DMS153 (cell line): ENCODE measurements at places on chromosomes 2 and 18.

GRCh38 chr2:54444503-54444902 is 11.6 kb upstream of the SPTBN1 start:
- no peak for DNase-seq

- DNase-seq, result no peak
These were observed 309.7 kb downstream of the GULP1 start for GRCh38 chr2:188601391-188601790.

DNA sequence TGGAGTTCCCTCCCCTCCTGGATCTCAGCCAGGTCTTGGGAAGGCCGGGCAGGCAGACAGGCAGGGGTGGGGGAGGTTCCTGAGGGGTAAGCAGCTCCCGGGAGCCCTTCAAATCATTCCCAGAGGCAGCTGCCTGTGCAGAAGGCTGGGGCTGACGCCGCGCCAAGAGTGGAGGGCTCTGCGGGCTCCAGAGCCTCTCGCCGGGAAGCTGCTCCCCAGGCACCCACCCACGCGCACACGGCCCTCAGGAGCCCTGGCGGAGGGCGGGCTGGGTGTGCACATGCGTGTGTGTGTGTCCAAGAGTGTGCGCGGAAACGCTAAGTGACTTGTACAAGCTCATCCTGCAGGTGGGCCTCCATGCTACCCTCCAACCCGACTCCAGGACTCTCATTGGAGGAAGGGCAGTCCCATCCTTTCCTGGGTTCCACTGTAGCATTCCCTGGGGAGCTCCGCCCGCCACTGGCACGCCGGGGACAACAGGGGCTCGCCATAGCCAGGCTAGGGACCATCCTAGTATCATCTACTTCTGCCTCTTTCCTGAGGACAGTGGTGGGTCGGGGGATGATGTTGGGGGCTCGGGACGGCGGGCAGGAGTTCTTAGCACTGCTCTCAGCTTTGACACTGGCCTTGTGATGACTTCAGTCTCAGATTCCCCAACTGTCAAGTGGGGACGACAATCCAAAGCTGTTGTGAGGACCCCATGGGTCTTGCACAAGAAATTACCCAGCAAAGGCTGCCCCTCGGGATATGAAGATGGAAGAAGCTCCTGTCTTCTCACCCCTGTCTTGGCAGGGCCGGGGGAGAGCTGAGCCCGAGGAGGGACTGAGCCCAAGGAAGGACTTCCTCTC is 50.3 kb downstream of the INHBB start:
- peak; percentile 60 for DNase-seq

DNA sequence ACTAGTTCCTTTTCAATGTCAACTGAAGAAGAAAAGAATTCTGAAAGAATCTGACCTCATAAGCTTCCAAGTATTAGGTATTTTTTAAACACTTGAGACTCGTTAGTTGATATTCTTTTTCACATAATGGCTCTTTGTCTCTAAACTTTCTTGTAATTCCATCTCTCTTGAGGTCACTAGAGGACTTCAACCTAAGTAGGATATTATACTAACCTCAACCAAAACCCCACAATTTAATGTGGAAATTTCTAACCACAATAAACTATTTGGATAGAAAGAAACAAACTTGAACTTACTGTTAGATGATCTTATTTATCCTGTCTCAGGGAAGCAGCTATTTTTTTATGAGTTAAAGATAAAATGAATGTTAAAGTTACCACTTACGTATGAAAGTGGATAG is 206.9 kb upstream of the FSIP2 start:
- no peak for DNase-seq

DNA sequence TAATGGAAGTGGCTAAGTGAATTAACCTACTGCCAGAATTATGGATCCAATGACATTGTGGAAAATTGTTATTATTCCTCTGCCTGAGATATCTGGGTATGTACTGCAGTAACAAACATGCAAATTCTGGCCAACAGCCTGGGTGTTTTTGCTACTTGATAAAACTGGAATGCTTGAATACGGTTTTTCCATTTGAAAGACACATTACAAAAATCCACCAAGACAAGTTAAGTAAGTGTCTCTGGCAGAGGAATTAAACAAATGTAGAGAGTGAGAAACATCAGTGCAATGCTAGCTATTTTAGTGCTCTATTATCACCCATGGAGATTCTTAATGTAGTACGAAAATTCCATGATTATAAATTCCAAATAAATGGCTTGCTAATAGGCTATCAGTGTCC is 312.4 kb upstream of the MEIS1 start:
- no peak for DNase-seq

DNA sequence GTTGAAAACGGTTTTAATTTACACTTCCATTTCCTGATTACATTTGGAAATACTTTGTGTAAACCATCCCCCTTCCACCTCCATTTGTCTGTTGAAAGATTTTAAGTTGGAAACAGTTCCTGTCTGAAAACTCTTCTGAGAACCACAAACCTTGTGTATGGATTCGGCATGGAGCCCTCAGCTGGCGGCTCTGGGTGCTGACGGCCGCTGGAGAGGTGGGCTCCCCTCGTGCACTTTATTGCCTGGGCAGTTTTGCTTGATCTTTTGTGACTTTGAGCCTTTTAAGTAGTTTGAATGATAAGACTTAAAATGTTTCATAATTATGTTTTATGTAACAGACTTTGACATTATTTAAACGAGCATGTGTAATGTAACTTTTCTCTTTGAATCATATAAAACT is 11.1 kb downstream of the KLF11 start:
- DNase-seq, result no peak

- no peak for DNase-seq
These were observed 550.7 kb downstream of the THSD7B start for GRCh38 chr2:137316075-137316474.

DNA sequence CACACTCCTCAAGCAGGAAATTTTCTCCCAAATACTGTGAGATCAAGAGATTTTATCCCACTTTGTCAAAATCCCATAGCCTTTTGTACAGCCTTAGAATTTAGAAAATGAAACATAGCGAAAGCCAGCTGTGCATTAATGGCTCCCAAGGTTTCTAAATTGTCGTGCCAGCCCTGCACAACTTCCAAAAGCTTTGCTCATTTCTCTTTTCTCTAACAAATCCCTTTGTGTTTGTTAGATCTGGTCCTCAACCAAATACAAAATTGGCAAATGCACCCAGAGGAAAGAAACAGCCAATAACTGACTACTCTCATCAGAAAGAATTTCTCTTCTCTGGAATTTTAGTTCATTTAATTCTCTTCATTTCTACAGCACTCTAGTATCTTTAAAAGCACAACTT is 361.1 kb downstream of the INSIG2 start:
- no peak for DNase-seq

DNA sequence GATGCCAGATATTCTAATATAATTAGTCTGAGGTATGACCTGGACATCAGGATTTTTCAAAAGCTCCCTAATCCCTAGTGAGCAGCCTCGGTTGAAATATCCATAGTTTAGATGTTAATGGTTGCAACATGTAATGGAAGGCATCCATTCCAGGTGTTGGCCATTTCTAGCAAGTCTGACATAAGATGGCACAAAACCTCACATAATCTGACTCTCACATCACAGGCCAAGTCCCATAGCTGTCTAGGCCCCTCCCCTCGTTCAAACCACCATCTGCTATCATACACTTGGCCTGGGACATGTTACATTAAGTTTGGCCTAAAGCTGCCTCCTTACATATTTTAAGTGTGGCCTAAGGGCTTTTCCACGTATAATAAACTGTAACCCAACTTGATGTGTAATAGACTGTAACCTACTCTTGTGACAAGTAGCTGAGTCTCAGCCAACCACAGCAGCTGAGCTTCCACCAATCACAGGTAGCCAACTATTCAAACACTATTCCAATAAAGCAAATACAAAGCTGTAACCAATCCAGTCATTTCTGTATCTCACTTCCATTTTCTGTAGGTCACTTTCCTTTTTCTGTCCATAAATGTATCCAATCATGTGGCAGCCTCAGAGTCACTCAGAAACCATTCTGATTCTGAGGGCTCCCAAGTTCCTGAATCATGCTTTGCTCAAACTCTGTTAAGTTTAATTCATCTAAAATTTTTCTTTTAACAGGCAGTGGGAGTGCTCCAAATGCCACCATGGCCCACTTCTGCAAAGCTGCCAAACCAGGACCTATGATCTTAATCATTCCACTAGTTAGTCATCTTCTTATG is 59.4 kb downstream of the ADD2 start:
- no peak for DNase-seq

DNA sequence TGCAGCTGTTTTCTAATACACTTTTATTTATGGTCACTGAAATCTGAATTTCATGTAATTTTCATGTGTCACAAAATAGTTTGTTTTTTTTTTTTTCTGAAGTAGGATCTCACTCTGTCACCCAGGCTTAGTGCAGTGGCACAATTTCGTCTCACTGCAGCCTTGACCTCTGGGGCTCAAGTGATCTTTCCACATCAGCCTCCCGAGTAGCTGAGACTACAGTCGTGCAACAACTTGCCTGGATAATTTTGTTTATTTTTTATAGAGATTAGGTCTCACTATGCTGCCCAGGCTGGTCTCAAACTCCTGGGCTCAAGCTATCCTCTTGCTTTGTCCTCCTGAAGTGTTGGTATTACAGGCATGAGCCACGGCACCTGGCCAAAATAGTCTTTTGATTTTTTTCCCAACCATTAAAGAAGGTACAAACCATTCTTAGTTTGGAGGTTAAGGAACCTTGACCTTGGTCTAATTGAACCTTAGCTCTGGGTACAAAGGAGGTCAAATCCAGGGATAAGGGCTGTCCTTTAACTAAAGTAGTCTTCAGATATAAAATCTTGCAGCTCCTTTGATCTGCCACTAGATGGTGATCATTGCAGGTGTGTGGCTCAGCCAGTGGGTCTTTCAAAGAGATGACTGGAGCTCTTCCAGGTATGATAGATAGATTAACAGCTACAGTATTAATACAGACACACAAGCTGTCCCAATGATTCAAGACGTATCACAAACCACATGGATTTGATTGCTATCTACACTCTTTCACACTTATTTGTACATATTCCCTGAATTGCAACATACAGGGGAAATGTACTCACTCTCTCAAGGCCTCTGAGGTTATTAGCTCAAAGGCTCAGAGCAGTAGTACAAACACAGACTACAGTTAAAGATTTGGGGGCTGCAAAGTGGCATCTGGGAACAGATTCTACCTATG is 4.7 kb upstream of the KRCC1 start:
- peak; percentile 20 for DNase-seq

DNA sequence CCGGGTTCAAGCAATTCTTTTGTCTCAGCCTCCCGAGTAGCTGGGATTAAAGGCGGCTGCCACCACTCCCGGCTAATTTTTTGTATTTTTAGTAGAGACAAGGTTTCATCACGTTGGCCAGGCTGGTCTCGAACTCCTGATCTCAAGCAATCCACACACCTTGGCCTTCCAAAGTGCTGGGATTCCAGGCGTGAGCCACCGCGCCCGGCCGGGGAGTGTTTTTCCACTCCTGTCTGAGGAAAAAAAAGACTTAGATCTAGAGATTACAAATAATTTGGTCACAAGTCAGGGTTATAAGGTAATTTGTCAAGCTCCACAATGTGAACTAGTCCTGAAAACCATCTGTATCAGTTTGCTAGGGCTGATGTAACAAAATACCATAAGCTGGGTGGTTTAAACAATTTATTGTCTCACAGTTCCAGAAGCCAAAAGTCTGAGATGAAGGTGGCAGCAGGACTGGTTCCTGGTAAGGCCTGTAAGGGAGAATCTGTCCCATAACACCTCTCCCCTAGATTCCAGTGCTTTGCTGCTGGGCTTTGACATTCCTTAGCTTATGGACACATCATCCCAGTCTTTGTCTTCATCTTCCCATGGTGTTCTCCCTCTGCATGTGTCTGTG is 40.7 kb upstream of the SP3 start:
- no peak for DNase-seq

DNA sequence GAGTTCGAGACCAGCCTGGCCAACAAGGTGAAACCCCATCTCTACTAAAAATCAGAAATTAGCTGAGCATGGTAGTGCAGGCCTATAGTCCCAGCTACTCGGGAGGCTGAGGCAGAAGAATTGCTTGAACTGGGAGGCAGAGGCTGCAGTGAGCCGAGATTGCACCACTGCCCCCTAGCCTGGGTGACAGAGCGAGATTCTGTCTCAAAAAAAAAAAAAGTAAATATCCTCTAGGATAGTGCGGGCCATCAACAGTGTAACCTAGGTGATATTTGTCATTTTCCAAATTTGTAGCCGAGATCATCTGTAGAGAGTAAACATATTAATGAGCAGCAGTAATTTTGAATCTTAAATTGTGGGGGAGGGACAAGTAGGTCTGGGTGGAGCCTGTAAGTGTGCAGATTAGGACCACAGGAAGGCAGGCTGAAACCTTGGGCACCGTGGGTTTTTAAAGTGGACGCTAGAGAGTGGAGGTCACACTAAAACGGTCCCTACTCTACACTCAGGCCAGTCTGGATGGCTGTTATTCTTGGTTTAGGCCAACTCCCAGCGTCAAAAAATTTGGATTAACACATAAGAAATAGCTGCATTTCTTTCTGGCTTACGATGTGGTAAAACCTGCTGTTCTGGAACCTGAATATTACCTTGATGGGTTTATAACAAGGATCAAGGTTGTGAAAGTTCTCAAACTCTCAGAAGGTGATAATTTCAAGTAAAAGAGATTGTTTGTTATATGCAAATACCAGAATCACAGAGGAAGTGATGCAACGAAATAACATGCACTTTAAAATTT is 22.7 kb upstream of the TET3 start:
- no peak for DNase-seq

- no peak for DNase-seq
These were observed 36.1 kb upstream of the TWIST2 start for GRCh38 chr2:238811759-238812158.

- no peak for DNase-seq
These were observed 428.8 kb downstream of the ZNF521 start for GRCh38 chr18:24923138-24923537.

DNA sequence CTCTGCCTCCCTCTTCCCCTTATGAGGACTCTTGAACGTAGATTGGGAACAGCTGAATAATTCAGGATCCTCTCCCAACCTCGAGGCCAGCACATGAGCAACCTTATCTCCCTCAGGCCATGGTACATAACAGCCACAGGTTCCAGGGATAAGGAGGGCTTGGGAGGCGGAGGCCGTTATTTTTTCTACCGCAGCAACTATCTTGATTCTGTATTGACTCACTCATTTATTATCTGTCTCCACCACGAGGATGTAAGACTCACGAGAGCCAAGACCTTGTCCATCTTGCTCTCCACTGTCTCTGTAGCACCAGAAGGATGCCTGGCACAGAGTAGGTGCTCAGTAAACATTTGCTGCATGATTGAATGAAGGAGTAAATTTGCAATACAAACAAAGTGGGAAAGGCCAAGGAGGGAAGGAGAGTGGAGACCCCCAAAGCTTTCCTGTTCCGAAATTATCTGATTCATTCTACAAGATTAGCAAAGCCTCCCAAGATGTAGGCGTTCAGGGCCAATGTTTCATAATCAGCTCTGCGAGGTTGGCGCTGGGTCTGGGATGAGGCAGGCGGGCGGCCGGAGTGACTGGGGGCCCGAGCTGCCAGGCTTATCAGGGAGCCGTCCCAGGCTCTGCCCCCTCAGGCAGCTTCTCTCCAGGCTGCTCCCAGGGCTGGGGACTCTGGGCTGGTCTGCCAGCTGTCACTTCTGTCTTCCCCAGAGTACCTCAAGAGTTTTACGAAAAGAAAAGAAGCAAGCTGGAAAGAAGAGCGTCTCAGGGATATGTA is 31.6 kb downstream of the INPP5D start:
- no peak for DNase-seq

GRCh38 chr2:233248999-233249398 is 2.5 kb upstream of the ATG16L1 start:
- DNase-seq, result no peak

GRCh38 chr2:57941816-57942215 is 104.8 kb upstream of the VRK2 start:
- no peak for DNase-seq
